Smooth muscle cell of bladder (primary cell): ENCODE measurements at places on chromosomes 1 and 21. TPM values are rescaled to one million over a fixed set of nuclear protein-coding genes. Genes with fewer than 3 reads are reported as not detected.

CRYAA gene
- not detected in 2 replicates for total RNA-seq

RNU1-1 gene
- 3,030 and 4,050 TPM in 2 replicates for total RNA-seq

C1orf87 gene
- total RNA-seq: under 0.01 TPM in 1 of 2 replicates, not detected in the other

HPDL gene
- total RNA-seq: 0.14 and 0.74 TPM in 2 replicates

SLC35A3 gene
- total RNA-seq: 15.1 and 17.2 TPM in 2 replicates

ERICH3 gene
- not detected in 2 replicates for total RNA-seq

OR2T33 gene
- not detected in 2 replicates for total RNA-seq

OR2AK2 gene
- not detected in 2 replicates for total RNA-seq

NPR1 gene
- 0.57 and 1.5 TPM in 2 replicates for total RNA-seq

ABCD3 gene
- total RNA-seq: 40.8 and 52.3 TPM in 2 replicates

AK5 gene
- 14.0 and 16.9 TPM in 2 replicates for total RNA-seq

LRRN2 gene
- 0.28 and 0.65 TPM in 2 replicates for total RNA-seq

KRTAP11-1 gene
- total RNA-seq: not detected in 2 replicates

KRTAP7-1 gene
- not detected in 2 replicates for total RNA-seq

CD52 gene
- total RNA-seq: not detected in 2 replicates

RGS1 gene
- total RNA-seq: not detected in 2 replicates

CSRP1 gene
- 116 and 163 TPM in 2 replicates for total RNA-seq

NBPF6 gene
- not detected in 2 replicates for total RNA-seq

BLACAT1 gene
- under 0.01 TPM in 1 of 2 replicates, not detected in the other for total RNA-seq

TRPM2 gene
- total RNA-seq: under 0.01 TPM in 2 replicates
